Brain microvascular endothelial cell (primary cell): ENCODE measurements at places on chromosomes 6 and 20.

DNA sequence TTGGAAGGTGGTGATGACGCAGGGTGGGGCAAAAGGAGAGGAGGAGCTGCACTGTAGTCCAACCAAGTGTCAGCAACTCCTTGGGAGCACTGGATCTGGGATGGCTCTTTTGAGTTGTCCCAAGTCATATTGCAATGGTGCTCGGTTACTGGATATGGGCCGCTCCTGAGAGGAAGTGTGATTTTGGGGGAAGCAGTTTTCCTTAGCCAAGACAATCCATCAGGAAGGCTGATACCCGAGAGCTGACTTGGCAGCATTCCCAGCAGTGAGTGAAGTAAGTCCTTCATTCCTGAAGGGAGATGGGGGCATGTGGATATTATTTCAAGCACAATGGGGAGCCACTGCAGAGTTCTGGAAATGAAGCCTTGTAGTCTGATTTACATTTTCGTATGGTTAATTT lies 354.1 kb downstream of the RFPL4B start:
- peak; percentile 30 for DNase-seq

DNA sequence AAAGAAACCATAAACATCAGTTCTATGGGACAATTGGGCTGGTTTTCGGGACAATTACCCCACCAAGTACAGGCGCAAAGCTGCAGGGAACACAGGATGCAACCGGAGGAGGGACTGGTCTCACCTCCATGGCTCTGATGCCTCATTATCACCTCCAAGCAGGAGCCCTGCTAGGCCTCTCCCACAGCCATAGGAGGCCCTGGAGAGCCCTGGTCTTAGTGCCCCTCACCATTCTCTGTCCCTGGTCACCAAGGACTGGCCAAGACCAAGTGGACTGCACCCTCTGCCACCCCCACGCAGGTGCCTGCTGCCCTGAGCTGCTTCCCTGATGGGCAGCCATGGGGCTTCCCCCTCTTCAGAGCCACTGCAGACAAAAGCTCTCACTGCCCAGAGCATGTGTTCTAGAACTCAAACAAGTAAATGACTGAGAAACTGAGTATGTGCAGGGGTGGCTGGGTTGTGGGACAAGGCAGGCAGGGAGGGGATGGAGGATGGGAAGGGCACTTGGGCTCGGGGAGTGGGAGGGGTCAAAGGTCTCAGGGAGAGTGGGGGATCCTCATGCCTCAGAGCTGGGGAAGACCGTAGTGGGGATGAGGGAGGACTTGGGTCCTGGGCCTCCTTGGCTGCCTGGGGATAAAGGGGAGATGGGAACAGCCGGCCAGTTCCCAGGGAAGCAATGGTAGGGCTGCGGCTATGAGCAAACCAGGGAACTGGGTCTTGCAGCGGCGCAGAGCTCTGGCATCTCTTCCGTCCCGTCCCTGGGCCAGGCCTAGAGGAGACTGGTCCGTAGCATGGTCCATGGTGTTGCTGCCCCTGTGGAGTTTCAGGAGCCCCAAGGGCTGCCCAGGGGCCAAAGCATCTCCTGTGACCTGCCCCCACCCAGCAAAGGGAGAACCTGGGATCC lies 435.1 kb downstream of the PREX1 start:
- DNase-seq, result no peak

DNA sequence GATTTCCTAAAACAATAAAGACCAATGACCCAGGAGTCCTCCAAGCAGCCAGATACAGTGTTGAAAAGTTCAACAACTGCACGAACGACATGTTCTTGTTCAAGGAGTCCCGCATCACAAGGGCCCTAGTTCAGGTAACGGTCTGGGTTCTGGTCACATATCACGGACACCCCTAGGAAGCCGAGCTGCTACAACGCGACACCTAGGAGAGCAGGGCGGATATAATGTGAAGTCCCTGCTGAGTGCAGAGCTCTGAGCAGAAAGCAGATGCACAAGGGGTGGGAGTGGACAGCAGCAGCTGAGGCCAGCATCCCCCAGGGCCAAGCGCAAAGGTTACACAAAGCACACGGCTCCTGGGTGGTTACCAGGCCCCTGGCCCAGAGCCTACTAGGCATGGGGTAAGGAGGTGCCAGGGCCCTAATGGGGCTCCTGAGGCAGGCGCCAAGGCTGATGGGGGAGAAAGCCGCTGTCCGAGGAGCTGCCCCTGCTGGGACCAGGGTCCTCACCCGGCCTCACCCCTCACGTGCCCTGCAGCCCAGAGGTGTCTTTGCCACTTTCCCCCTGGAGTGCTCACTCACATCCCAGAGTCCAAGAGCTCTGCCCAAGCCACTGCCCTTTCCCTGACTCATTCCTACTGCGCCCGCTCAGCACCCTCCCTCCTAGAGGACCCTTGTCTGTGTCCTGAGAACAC lies 8.4 kb downstream of the CST7 start:
- DNase-seq, result no peak

GRCh38 chr6:40436685-40437604 lies 150.2 kb downstream of the LRFN2 start:
- peak; percentile 27 for DNase-seq

GRCh38 chr6:46816626-46817025 lies 23.4 kb downstream of the MEP1A start:
- DNase-seq, result no peak

GRCh38 chr20:50341880-50342637 lies 151.4 kb downstream of the CEBPB start:
- DNase-seq, result no peak

- no peak for DNase-seq
Observed at GRCh38 chr6:97145691-97146090, 137.3 kb downstream of the MMS22L start.

GRCh38 chr6:158707120-158707820 lies 57.4 kb downstream of the SYTL3 start:
- DNase-seq, result peak; percentile 29

GRCh38 chr20:63846128-63846771 lies 15.0 kb upstream of the ABHD16B start:
- DNase-seq, result no peak

DNA sequence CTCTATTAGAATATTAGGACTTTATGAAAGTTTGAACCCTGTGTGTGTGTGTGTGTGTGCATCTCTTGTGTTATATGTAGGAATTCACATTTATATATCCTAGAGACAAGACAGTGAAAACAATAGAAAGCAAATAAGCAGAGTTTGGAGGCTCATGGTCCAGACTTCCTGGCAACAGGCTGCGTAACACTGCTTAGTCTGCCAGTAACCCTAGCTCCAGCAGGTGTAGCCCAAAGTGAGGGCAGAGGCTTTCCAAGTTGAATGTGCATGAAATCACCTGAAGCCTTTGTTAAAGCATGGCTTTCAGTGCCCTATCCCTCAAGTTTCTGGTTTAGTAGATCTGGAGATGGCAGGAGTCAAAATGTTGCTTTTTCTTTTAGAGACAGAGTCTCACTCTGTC lies 569.9 kb downstream of the KIF16B start:
- no peak for DNase-seq

GRCh38 chr6:161242779-161243693 lies 30.8 kb downstream of the AGPAT4 start:
- DNase-seq, result no peak

DNA sequence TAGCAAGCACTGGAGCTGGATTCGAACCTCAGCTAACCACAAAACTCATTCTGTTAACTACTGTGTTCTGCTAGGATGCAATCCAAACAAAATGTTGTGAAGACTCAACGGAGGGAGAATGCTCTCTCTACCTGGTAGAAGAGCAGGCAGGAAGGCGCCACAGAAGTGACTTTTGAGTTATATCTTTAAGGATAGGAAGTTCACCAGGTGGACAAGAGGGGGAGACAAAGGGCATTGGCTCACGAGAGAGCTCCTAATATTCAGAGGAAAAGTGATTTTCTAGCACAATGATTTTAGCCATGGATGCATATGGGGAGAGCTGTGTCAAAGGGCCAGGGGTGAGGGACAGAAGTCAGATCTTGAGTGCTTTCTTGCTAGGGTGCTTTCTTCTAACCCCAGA lies 108.4 kb upstream of the MAFB start:
- no peak for DNase-seq

GRCh38 chr6:15017261-15017660 lies 228.6 kb upstream of the JARID2 start:
- DNase-seq, result peak; percentile 5

DNA sequence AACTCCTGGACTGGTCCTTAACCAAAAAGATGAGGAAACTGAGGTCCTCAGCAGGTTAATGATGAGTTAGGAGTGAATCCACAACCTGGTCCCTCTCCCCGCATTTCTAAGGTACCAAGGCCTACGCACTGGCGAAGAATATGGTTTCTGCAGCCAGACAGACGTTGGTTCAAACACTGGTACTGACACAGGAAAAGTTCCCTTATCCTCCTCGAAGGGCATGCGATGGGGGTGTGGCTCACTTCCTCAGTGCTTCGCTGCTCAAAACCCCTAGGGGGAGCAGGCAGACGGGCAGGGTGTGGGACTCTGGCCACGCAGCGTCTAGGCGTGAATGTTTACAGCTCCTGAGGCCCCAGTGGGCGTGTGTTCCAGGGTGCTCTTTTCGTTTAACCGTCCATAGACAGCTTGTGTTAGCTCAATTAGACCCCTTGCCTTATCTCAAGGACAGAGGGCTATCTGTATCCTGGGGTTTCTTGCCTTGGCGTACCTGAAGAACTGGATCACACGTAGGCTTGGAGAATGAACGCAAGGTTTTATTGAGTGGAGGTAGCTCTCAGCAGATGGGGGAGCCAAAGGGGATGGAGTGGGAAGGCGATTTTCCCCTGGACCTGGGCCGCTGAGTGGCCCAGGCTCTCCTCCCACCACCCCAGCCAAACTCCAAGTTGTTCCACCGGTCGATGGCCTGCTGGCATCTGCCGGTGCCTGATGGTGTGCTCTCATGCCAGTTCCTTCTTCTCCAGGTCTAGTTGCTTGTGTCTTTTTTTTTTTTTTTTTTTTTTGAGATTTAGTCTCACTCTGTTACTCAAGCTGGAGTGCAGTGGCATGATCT lies 31.8 kb upstream of the PTPN1 start:
- DNase-seq, result peak; percentile 45

GRCh38 chr6:158081657-158081935 lies 86.5 kb downstream of the SERAC1 start:
- DNase-seq, result no peak

- no peak for DNase-seq
Observed at GRCh38 chr6:85405175-85405852, 44.6 kb upstream of the NT5E start.

DNA sequence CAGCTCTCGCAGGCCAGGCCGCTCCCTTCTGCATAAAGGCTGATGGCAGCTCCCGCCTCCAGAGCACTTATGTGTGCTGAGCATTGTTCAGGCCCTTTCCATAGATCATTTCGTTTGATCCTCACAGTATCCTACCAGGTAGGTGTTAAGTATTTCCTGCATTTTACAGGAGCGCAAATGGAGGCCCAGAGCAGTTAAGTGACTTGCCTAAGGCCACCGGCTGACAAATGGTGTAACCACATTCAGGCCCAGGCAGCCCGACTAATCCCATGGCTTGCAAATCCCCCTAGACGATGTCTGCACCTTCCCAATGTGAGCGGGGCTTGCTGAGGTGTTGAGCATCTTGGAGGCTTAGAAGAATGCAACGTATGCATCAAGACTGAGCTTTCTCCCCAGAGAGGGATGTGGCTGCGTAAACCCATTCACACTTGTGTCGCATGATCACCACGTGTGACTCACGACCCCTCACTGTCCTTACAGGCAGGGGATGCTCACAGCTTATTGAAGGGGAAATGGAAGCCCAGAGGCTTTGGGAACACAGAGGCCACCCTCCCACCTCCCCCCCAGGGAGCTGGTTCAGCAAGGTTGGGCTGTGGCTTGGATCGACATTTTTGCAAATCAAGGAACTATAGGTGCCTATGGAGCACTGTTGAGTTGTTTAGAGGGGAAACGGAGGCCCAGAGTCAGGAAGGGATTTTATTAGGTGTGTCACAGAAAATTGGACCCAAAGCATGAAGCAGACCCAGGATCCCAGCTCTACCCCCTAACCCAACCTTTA lies 7.0 kb downstream of the BPIFB2 start:
- DNase-seq, result no peak

GRCh38 chr6:100339574-100340255 lies 125.0 kb downstream of the SIM1 start:
- no peak for DNase-seq

- DNase-seq, result no peak
Observed at GRCh38 chr6:130697271-130697994, 129.8 kb upstream of the SMLR1 start.

- DNase-seq, result no peak
Observed at GRCh38 chr6:105779110-105779509, 307.0 kb upstream of the PRDM1 start.

DNA sequence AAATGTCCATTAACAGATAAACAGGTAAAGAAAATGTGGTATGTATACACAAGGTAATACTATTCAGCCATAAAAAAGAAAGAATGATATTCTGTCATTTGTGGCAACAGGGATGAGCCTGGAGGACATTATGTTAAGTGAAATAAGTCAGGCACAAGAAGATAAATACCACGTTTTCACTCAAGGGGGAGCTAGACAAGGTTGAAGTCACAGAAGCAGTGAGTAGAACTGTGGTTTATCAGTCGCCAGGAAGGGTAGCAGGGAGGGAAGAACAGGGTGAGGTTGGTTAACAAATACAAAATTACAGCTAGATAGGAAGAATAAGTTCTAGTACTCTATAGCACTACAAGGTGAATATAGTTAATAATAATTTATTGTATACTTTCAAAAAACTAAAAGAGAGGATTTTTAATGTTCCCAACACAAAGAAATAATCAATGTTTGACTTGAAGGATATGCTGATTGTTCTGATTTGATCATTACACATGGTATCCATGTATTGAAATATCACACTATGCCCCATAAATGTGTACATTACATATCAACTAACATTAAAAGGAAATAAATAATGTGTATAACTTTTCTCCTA lies 21.1 kb downstream of the RTN4IP1 start:
- peak; percentile 56 for DNase-seq

GRCh38 chr20:52601295-52601971 lies 370.7 kb upstream of the TSHZ2 start:
- no peak for DNase-seq

GRCh38 chr6:85283436-85283835 lies 166.4 kb upstream of the NT5E start:
- DNase-seq, result no peak

DNA sequence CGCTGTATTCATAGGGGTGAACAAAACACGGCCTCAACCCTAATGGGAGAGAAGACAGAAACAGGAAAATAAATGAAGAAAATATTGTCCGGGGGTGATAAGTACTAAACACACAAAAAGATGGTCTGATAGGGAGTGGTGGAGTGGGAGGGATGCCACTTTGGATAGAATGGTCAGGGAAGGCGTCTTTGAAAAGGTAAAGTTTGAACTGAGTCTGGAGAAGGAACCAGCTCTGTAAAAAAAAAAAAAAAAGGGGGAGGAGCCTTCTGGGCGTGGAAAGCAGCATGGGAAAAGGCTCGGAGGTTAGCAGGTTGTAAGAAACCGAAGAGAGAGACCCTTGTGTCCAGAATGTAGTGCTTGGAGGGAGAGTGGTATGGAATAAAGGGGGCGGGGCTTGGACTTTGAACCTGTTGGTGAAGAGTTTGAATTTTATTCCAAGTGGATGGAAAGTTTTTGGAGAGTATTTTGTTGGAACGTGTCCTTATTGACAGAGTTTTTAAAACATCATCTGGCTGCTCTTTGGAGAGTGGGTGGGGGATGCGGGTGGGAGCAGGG lies 1.8 kb downstream of the CHMP4B start:
- no peak for DNase-seq
